ENCODE measurements at places on chromosomes 12 and 14.

DNA sequence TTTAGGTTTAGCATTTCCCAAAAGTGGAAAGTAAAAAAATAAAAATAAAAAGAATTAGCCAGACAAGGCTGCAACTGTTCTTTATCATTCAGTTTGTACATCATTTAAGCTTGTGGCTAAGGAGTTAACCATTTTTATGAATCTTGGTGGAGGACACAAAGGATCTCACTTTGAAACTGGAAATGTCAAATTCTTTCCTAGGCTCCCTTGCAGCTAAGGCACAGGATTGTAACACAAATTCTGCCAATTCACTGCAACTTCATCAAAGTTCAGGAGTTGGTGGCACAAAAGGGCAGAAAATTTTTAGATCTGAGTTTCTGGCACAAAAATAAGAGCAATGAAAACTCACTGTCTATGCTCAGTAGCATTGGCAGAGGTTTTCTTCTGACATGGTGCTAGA lies 211.2 kb upstream of the SYT10 start:
- DNase-seq = no peak

- no peak for DNase-seq
Measured at GRCh38 chr12:78293059-78293686, 462.5 kb downstream of the NAV3 start.

DNA sequence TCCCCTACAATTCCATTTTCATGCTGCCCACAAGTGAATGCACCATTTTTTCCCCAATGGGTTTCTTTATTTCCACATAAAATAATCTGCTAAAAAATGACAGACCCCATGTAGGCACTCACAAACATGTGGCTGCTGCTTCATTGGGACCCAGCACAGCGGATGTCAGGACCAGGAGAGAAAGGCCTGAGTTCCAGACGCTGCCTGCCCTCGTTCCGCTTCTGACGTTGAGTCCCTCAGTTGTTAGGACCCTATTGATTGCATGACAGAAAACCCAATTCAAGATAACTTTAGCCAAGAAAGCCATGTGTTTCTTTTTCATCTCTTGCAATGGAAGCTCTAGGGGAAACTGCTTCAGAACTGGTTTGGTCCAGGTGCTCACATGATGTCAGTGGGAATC lies 34.6 kb downstream of the ADGRD1 start:
- DNase-seq = no peak

GRCh38 chr12:7073946-7074345 lies 13.4 kb downstream of the C1S start:
- DNase-seq = no peak

- DNase-seq = no peak
Measured at GRCh38 chr14:81550001-81550637, 16.5 kb upstream of the SEL1L start.

DNA sequence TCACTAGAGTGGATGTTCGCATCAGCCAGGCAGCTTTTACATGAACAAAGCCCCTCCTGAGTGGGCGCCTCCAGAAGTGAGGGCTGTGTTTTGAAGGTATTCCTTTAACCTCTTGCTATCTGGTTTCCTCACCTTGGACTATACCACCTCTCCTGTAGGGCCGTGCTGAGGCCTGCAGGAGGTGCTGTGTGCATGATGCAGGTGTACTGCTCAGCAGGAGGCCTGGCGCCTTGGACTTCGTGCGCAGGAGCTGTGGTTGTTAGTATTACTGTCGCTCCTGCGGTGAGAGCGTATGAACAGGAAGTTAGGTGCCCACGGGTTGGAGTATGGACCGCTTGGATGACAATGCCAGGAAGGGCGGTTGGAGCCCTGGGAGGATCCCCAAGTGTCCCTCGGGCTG lies 130.7 kb downstream of the TSPAN9 start:
- no peak for DNase-seq

DNA sequence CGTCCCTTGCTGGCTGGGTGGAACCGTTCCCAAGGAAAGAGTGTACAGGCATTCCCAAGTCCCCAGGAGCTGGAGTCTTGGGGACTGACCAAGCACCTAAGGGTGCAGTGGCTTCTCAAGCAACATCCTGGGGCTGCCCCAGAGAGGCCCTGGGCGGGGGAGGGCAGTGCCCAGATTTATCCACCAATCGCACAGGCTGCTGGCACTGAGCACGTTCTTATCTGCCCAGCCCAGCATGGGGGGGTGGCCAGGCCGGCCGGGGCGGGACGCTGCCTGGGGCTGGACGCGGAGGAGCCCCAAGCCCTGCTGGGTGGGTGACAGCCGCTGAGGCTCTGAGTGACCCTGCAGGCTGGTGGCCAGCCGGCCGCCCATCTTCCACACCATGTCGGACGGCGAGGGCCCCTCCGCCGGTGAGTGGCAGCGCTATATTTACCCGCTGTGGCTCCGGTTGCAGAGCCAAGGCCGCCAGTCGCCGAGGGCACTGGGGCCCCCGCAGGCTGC lies 53.4 kb downstream of the CYP46A1 start:
- DNase-seq = no peak

GRCh38 chr12:107145397-107145796 lies 52.0 kb upstream of the CRY1 start:
- no peak for DNase-seq

GRCh38 chr12:81084811-81085350 lies 7.0 kb downstream of the ACSS3 start:
- DNase-seq = no peak

DNA sequence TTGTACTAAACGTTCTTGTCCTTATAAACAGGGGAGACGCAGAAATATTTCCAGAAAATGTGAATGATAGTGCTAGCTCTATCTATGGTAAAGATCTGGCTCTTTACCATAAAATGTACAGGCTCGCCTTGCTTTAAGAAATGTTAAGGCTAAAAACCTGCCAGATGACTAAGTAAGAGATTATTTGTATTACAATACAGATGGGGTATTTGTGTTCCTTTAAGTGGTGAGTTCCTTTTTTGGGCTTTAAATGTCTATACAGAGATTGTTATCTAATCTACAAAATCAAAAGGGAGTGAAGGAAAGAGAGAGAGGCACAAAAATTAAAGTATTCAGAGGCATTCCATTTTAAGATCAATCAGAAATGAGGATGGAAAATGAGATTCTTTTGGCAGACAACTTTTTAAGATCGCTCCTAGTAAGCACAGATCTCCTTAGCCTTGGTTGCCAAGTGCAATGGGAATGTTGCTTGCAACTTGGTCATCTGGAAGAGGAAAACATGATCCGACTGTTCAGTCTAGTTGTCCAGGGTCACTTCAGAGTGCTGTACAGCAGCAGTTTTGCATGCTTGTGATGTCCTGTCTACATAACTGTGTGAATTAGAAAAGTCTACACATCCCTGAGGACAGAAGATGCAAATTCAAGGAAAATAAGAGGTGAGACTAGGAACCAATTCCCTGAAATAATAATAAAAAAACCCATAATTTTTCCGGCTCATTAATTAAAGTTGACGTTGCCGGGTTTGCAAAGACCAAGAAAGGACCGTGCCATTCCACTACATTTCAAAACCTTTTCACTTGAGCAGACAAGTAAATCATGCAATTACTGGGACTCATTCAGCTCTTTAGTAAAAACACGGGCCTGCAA lies 380.8 kb downstream of the EGLN3 start:
- no peak for DNase-seq

- no peak for DNase-seq
Measured at GRCh38 chr12:47087088-47087688, 7.4 kb upstream of the AMIGO2 start.

DNA sequence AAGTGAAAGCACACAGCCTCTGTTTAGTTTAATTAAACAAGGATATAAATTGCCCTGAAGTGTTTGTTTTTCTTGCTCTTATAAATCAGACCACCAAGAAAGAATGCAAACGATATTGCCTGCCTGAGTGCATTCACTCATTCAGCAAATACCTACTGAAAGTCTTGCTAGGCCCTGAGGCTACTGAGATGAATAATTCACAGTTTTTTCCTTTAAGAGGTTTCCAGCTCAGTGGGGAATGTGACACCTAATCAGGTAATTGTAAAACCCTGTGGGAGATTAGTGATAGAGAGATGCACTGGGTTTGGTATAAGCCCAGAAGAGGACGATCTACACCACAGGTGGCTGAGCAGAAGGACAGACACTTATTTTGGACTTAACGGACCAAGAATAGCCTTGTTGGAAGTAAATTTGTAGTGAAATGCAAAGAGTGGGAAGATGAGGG lies 151.4 kb downstream of the SLC35F4 start:
- no peak for DNase-seq

DNA sequence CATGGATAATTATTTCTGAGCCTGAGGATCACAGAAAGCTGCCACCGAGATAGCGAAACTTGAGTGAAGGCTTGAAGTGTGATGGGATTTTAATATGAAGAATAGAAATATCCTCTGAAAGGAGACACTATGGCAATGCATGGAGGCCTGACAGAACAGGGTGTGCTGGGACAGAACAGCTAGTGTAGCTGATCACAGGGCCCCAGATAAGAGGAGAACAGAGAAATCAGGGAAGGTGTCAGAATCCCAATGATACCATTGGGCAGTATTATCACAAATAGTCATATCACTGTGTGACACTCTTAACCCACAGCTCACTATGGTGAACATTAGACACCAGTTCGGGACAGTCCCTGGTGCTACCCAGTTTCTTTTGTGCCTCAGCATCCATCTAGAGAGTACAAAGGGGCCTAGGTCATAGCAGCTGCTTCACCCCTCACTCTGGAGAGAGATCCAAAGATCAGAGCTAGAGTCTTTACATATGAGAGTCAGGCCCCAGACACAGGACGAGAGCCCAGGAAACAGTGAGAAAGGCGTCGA lies 506 bp upstream of the OR10P1 start:
- no peak for DNase-seq

DNA sequence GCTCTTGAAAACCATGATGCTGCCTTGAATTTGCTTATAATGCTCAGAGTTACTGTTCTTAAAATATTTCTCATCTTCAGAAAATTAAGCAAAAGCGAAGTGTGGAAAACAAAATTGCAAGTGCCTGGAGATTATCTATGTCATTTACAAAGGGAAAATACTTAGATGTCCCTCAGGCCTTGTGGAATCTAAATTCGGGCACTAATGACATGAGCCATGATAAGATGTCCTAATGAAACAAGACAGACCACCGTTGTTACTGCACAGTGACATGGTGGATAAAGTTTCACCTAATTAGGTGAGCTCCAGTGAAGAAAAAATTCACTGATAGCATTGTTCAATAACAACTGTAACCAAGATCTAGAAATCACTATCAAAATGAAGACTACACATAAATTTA lies 30.4 kb downstream of the PPP1R13B start:
- DNase-seq = no peak

DNA sequence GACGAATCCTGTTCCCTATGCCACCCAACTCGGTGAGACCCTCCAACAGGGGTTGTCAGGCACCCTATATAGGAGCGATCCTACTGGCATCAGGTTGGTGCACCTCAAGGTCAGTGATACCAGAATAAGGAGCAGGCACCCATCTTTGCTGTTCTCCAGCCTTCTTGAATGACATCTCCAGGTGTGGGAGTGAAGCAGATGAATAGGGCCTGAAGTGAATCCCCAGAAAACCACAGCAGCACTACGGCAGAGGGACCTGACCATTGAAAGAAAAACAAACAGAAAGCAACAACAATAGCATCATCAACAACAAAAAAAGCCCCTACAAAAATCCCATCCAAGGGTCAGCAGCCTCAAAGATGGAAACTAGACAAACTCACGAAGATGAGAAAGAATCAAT lies 445.2 kb upstream of the ATP2B1 start:
- DNase-seq = no peak

- DNase-seq = no peak
Measured at GRCh38 chr12:1819050-1819449, 1.3 kb upstream of the LRTM2 start.

DNA sequence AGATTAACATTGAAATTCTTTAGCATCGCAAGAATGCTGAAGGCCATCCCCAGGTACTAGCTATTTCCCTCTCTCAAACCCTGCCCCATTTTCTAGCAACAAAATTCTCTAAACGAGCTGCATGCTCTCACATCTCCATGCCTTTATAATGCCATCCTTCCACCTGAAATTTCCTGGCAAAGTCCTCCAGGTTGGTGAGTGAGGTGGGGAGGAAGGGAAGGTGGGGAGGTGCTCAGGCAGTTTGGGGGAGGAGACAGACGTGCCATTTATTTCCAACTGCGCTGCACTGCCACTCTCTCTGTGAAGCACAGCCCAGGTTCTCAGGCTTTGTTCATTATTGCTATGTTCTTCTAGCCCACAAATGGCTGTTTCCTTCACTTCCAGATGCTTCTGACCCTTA lies 208.4 kb downstream of the PAWR start:
- DNase-seq = no peak

DNA sequence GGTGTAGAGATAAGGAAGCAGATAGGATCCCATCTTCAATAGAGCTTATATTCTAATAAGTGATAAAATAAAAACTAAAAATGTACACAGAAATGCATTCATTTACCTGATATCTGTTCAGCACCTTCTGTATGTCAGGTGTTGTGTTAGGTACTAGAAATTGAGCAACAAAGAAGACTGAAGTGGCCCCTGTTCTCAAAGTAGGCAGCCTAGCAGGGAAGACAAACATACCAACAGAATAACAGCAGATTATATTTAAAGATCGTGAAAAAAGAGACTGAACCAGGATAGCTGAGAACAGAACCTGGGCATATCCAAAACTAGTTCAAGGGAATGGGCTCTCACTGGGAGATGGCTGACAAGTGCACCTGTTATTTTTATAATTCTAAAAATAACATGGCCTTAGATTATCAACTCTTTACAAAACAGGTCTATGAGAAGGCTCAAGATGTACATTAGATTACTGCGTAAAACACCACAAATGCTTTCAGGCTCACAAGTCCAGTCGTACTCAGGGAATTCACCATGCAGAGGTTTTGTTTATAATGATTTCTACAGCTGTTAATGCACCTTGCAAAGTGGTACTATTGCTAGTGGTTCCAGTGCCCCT lies 16.4 kb downstream of the ANO6 start:
- DNase-seq = no peak

GRCh38 chr12:72110937-72111650 lies 161.1 kb upstream of the TRHDE start:
- no peak for DNase-seq

- DNase-seq = no peak
Measured at GRCh38 chr12:118237908-118238307, 102.0 kb downstream of the PEBP1 start.

DNA sequence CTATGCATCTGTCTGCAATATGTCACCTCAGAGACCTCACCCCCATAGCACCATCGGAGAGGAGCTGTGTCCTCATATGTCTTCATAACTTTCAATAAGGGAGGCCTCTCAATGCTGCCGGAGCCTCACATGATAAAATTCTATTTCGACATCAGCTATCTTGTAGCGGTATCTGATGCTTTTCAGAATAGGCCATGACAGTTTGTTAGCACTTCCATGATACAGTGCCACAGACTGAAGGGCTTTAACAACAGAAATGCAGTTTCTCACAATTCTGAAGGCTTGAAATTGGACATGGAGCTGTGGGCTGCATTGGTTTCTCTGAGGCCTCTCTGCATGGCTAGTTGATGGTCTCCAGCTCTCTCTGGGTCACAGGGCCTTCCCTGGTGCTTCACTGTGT lies 125.0 kb upstream of the PZP start:
- no peak for DNase-seq
